Inflammatory macrophage (primary cell): ENCODE measurements at places on chromosomes 11 and 22.
A peak's percentile ranks its signal among the peaks of the same experiment; 100 is the strongest.

GRCh38 chr11:108916290-108916689, 251.4 kb downstream of the DDX10 start:
- no peak for DNase-seq

DNA sequence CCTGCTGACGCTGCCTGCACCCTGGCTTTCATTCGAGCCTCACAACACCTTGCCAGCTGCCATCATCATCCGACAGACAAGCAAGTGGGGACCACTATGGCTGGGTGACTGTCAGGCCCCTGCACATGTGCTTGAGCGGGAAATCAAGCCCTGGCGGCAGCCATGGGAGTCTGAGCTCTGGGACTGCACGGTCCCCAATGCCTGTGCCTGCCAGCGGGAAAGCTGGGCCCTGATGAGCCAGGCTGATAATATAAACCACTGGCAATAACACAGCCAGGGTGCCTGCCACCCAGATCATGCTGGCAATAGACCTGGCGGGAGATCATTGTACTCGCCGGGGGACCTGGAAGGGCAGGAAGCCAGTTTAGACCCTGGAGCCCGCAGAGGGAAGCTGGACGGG, 2.5 kb downstream of the FGF3 start:
- no peak for DNase-seq

DNA sequence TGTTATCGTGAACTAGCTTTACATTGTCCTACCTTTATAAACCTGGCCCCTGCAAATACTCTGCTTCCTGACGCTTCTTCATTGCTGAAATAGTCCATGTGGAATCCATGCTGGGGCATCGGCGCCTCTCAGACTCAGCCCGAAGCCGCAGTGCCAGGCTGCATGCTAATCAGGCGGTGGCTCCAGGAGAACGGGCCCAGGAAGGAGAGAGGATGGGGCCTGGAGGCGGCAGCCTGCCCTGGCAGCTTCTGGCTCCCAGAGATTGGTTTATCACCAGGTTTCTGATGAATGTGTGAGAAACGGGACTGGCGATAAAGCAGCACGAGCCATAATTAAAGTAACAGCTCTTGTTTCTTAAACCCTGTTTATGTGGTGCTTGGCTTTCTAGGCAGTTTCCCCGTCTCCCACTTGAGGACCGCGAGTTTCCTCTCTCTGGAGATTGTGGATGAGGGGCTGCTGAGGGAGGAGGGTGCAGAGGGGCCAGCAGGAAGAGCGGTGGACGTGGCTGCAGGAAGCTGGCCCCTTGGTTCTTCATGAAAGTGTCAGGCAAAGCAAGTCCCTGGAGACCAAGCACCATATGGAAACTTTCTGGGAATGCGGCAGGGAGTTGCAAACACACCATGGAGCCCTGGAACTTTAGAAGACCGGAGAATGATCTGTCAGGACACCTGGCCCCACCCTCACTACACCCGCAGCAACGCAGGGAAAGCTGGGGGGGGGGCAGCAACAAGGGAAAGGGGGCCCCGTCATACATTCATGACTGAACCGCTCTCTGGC, 93.4 kb downstream of the NTM start:
- no peak for DNase-seq

GRCh38 chr22:17087498-17088131, 2.8 kb downstream of the IL17RA start:
- peak; percentile 60 for DNase-seq

DNA sequence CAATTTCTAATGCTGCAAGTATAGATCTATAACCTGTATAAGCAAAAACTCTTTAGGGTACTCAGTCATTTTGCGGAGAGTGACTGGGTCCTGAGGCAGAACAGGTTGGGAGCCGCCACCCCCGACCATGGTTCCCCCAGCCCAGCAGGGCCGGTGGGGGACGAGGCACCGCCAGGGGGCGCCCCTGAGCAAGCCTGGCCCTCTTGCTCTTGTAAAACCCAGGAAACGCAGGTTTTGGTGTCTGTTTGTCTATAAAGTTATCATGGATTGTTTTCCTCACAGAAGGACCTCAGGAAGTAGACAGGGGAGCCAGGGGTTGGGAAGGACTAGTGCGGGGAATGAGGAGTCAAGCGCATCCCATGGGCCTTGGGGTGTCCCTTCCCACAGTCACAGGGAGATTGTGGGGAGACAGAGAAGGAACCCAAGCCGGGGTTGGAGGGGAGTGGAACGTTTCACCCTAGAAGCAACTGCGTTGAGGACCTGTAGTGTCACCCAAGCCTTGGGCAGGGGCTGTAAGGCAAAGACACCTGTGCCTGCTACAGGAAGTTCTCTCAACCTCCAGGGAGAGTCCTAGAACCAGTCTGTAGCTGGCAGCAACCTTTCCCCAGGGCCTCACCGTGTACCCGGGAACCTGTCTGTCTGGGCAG, 26.4 kb downstream of the KCTD17 start:
- DNase-seq = peak; percentile 37

DNA sequence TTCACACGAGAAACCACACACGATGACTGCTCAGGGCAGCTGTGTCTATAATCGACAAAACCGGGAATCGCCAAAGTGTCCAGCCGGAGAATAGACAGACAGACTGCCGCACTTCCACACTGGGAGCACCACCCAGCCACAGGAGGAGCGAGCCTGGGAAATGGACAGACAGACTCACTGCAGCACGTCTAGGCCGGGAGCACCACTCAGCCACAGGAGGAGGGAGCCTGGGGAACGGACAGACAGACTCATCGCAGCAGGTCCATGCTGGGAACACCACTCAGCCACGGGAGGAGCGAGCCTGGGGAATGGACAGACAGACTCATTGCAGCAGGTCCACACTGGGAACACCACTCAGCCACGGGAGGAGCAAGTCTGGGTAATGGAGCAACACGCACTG, 137.2 kb downstream of the BRD1 start:
- no peak for DNase-seq

DNA sequence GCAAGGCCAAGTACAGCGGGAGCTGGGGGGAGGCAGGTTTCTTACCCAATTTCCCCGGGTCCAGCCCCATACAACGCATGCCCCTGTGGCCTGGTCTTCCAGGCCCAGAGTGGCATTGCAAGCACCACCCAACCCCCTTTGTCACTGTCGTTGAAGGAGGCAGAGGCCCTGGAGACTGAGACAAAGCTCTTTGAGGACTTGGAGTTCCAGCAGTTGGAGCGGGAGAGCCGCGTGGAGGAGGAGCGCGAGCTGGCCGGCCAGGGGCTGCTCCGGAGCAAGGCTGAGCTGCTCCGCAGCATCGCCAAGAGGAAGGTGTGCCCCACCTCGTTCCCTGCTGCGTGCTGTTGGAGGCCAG, 27.8 kb downstream of the PHLDB1 start:
- DNase-seq = no peak

DNA sequence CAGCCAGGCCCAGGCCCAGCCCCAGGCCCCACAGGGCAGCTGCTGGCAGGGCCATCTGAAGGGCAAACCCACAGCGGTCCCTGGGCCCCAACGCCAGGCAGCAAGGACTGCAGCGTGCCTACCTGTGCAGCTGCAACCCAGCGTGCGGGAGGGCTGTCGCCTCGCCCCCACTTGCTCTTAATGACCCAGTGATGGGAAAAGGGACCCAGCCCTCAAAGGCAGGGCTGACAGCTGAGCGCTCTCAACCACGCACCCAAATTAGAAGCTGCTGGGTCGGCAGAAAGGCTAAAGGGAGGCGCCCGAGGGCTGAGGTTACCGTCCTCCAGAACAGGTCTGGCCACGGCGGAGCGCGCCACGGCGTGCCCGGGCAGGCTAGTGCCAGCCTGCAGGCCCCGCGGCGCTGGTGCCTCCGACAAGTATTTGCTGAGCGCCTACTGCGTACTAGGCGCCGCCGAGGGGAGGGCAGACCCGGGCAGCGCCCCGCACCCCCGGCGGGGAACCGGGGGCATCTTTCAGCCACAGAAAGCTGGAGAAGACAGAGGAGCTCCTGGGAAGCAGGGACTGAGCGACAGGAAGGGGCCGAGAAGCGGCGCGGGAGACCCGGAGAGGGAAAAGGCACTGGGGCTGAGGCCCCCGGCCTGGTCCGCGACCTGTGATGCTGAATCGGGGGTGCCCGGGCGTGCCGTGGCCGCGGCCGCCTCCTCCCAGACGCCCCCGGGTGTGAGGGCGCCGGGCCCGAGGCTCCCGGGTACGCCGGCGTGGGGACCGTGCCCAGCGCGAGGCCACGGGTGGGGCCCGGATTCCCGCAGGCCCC, 773 bp downstream of the HRAS start:
- DNase-seq = peak; percentile 14

- DNase-seq = no peak
These were observed 21.2 kb upstream of the TMEM218 start for GRCh38 chr11:125132596-125132995.

DNA sequence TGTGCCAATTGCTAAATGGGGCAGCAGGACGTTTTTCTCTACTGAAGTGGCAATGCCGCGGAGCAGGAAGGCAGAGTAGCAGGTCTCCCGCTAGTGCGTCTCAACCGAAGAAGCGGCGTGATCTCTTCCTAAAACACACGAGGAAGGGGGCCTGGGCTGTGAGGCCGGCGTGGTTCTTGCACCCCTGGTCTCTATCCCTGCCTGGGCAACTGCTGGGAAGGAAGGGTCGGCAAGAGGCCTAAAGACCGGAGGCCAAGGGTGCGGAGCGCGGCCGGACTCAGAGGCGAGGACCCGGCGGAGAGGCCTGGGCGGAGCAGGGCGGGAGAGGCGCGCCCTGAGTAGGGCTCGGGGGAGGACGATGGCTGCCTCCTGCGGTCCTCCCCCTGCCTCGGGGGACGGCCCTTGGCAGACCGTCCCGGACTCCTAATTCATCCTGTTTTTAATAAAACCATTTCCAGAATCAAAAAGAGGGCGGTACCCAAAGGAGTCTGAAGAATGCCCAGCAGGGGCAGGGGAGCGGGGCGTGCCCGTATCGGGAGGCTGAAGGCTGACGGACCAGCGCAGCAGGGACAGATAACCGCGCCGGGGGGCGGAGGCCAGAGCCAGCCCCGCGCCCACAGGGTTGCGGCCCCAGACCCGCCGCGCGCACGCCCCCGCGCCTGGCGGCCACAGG, 572 bp upstream of the APLP2 start:
- DNase-seq = peak; percentile 55

GRCh38 chr11:92527467-92527866, 302.8 kb downstream of the FAT3 start:
- DNase-seq = no peak

GRCh38 chr22:44574640-44575380, 76.8 kb upstream of the RTL6 start:
- no peak for DNase-seq

- no peak for DNase-seq
These were observed 13.7 kb upstream of the C11orf96 start for GRCh38 chr11:43928721-43929120.

- no peak for DNase-seq
These were observed 5.6 kb downstream of the PLAAT3 start for GRCh38 chr11:63608353-63609345.
